ENCODE measurements at places on chromosomes 12 and 14.

DNA sequence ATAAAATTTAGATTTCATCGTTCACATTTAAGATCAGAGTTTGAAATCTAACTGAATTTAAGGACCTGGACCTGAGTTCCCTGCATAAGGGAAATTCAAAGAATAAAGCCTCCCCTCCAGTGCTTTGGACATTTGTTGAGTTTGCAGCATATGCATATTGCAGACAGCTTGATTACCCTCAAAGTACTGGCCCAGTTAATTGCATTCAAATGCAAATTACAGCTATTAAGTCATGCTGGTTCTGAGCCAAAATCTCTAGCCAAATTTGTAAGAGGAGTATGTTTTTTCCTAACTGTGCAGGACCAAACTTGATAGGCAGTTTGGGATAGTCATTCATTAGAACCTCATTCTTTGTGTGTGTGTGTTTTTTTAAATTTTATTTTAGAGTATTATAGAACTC lies 9.1 kb upstream of the KIF21A start:
- no peak for DNase-seq

DNA sequence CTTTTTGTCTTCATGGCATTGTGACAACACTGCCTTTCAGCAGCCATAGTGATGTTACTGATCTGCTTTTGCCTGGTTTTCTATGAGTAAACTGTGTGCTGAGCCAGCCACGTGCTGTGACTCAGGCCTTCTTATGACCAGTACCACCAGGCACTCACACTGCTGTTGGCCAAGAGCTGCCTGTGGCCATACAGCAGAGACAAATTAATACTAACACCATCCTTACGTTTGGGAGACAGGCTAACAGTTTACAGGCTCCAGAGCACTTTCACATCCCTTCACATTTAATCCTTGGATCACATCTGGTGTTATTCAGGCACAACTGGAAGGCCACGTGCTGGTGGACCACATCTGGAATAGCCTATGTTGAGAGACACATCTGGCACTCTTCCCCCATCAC lies 377.9 kb downstream of the CCDC91 start:
- no peak for DNase-seq

DNA sequence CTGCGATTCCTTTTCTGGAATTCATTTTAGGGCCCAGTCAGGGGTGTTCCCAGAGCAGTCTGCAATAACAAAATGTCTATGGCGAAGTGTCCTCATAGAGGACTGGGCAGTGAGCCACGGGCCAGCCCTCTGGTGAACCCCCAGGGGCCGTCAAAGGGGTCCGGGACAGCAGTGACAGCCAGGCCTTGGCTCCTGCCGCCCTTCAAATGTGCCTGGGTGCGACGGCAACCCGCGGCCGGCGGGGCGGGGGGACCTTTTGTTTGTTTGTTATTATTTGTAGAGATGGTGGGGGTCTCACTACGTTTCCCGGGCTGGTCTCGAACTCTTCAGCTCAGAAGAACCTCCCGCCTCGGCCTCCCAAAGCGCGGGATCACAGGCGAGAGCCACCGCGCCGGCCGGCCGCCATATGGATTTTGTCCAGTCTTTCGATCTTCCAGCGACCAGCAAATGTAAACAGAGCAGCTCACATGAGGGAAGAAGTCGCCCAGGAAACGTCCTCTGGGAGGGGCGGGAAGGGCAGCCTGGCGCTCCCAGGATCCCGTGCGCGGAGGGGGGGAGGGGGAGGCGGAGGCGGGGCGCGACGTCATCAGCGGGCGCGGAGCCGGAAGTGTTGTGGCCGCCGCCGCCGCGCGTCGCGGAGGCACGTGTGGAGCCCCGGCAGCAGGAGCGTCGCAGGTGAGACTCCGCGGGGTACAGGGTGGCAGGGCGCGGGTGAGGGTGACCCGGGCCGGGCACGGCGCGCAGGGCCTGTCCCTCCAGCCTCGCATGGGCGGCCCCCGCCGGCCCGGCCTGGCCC lies at the start of gene TRMT61A:
TSS of gene TRMT61A (plus strand) at position 610 of the 796 bp plus-strand sequence. CDS start 783 bp downstream, outside the sequence.
- peak; percentile 83 for DNase-seq

DNA sequence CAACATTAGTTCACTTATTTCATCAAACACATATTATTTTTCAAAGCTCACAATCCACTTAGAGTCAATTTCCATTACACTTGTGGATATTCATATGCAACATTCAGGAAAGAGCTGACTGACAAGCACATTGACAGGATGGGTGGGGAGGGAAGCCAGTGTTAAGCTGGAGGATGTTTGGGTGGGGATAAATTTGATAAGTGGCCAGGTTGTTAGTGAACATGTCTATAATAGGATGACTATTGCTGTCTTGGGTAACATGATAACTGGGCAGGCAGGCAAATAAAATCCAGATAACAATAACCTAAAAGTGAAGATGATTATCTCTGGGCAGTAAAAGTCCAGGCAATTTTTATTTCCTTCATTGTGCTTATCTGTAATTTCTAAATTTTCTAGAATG lies 73.8 kb upstream of the OSBPL8 start:
- no peak for DNase-seq

GRCh38 chr12:123655420-123655819 lies 15.5 kb upstream of the TCTN2 start:
- DNase-seq = no peak

- DNase-seq = no peak
Measured at GRCh38 chr14:58966997-58967396, 221.5 kb upstream of the DAAM1 start.

DNA sequence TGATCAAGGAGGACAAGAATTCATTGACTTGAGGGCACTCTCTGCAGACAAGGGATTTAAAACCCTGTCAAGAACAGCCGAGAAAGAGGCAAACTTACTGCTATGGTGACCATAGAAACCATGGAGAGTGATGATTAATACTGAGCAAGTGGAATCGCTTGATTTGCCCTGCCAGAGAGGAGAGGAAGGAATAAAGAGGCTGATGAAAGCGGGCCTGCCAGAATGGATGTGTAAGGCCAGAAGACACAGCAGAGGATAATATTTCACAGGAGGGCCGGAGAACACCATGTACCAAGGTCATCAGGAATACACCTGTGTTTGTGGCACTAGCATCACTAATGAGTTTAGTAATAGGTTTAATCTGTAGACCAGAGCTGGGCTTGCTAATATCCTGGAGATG lies 221.8 kb upstream of the DCN start:
- DNase-seq = no peak

DNA sequence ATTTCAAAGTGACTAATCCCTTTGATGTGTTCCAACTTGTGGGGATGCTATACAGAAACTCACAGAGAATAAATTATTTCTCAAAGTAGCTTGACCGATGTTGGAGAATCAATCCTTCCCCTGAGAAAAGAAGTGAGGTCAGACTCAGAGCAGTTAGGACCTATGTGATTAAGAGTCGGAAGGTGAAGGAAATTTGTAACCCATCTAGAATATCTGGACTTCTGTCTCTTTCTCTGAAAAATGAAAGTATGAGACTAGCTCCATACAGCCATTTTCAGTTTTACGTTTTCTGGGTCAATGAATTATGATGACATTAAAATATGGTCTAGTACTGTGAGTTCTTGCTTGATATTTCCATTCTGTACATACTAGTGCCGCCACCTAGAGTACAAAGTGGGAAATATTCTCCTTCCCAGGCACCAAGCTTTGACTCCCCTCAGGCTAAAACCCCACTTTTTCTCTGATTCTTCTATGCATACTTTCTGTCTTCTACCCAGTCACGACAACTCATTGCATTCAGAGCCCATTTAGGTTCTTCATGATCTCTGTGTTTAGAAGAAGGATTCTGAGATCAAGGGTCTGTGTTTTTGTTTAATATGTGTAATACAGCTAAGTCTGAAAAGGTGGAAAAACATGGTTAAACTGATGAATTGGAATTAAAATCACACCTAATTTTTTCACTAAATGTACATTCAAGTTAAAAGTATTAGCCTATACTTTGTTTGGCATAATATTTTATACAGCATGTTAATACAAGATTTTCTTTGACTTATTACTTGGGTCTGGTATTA lies 6.9 kb upstream of the NTS start:
- DNase-seq = no peak

GRCh38 chr12:46915082-46915481 lies 89.3 kb upstream of the SLC38A4 start:
- no peak for DNase-seq

DNA sequence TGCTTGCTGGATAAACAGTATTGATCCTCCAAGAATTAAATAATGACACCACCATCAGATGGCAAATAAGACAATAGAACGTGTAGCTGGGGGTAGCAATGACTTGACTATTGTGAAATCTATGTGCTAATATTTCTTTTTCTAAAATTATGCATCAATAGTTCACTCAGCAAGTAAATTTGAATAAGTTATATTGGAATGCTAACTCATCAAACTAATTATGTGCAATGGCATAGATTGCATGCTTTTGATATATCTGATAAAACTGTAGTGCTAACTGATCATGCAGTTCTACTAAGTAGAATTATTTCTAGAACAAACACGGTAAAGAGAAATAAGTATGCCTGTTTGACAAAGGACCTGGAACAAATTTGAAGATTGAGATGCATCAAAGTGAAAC lies 474.4 kb downstream of the NOVA1 start:
- DNase-seq = no peak

DNA sequence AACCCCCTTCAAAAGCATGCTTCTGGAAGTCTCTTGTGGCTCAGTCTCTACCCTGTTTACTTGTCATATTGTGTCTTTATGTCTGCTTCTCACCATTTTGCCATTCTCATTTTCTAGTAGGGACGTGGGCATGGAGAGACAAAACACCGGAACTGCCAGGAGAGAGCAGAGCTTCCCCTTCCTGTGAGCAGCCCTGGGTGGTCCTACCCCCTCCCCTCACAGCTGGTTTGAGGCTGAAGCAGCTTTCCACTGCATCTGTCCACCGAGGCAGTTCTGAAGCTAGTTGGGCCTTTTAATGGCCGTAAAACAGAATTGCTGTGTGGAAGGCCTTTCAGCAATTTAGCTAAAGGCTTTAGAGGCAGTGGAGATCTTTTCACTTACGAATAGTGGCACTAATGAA lies 77.0 kb downstream of the PELI2 start:
- DNase-seq = no peak

DNA sequence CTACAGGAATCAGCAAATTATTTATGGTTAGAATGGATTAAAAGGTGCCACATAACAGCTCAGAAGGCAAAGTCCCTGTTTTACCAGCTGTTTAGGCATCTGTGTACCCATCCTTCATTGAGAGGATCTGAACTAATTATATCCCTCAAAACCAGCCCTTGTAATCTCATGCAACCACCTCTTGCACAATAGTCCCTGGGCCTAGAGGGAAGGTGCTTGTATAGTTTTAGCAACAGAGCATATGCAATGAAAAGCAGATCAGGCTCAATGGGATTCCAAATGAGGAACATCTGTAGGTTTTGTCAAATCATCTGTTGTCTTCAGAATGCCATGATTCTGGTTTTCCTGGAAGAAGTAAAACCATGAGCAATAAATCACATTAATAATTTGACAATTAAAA lies 26.0 kb upstream of the GLIPR1L2 start:
- DNase-seq = no peak

DNA sequence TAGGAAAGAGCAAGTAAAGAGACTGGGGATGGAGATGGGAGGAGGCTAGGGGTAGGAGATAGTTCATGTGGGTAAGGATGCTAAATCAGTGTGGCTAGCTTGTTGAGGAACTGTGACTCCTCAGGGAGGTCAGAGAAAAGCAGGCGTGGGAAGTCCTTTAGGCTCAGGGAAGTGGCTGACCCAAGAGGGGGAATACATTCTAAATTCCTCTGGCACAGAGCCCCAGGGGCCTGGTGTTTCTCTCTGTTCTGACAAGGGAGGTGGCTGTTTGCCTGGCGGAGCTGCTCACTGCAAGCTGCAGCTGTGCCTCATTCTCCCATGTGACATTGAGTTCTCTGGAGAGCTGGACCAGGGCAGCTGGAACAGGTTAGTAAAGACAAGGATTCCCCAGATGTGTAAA lies 152.2 kb upstream of the SLC38A2 start:
- DNase-seq = no peak

DNA sequence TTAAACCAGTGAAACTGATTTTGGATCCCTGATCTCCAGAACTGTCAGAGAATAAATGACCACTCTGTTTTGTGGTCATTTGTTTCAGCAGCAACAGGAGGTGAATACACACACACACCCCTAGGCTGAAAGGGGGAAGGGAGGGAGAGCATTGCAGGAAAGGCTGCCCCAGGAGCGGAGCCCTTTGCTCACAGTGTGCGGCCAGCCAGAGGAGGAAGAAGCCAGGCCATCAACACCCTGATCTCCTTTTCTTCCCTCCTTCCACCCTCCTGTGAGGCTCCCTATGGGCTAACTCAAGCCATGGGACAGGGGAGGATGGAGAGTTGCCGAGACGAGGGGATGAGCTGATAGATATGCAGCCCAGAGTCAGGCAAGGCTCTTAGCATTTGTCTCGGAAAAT lies 211.9 kb downstream of the TBX5 start:
- no peak for DNase-seq

GRCh38 chr14:24774187-24774915 lies 140.4 kb upstream of the GZMB start:
- DNase-seq = no peak

DNA sequence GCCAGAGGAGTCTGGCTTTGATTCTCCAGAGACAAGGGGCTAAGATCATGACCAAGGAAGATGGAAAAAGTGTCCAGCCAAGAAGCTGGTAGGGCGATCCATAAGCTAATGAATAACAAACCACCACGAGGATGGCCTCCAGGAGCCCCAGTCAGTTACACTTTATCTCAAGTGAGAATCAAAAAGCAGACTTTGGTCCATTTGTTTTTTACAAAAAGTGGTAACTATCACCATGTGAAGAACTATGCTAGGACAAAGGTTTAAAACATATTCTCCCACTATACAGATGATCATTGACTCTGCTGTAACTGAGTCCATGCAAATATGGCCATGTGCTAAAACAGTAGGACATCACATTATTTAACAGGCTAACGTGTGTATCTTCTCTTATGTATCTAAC lies 13.9 kb downstream of the SETD3 start:
- no peak for DNase-seq

DNA sequence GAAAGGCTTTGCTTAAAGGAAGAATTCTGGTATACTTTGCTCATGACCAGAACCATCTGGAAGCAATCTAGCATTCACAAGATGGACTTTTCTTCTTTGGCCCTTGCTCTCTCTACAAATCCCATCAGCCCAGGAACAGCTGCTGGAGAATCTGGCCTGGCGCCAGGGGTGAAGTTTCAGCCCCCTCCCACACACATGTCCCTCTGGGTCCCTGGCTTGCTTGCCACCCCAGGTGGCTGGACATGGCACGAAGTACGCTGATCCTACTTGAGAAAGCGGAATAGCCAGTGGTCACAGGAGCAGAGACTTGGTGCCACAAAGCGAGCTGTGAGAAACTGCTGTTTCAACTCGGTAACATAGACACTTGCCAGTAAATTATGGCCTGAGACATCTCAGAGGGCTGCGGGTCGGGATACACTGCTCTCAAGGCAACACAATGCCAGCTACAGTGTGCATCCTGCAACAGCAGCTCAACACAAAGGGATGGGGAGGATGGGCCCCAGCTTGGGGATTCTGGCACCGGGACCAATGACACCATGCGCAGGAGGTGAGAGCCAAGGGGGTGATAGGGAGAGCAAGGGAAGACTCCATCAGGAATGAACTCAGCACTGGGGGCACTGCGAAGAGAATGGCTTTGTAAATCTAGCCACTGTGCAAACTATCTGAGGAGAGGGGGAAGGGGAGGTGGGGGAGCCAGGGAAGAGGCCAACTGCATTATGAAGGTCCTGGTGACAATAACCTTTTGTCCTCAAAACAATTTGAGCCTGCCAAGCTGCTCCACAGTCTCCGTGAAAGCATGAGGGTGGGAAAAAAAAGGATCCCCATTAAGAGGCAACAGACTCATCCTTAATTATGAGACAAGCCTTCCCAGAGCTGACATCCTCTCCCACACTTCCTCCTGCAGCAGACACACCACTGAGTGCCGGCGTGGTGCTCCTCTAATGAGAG lies 219.9 kb downstream of the PPM1H start:
- no peak for DNase-seq

- DNase-seq = no peak
Measured at GRCh38 chr12:13102461-13103195, 839 bp downstream of the GSG1 start.

All from activated naive CD8-positive, alpha-beta T cell treated with anti-CD3 and anti-CD28 coated beads, Interleukin-2, amount 10 ng/mL, durations not matched to agents 7 days and 5 days (primary cell).